ENCODE measurements at places on chromosomes 5 and 9.

DNA sequence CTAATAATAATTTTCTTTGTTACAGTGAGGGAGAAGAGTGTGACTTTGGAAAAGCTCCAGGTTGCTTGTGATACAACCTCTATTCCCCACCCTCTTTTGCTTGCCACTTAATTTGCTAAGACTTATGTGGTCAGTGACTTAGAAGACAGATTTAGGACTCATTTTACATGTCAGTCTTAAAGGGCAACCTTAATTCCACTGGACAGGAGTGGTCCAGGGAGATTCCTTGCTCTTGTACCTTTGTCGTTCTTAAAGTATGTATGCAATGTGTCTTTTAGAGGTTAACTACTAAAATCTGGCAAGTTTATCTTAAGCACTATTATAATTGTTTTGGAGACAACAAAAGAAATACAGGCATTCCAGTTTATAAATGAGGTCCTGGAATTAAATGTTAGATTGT is 20.0 kb downstream of the SLC30A5 start:
- DNase-seq: no peak

- no peak for DNase-seq
Observed at GRCh38 chr9:4822057-4822456, 29.3 kb downstream of the RCL1 start.

DNA sequence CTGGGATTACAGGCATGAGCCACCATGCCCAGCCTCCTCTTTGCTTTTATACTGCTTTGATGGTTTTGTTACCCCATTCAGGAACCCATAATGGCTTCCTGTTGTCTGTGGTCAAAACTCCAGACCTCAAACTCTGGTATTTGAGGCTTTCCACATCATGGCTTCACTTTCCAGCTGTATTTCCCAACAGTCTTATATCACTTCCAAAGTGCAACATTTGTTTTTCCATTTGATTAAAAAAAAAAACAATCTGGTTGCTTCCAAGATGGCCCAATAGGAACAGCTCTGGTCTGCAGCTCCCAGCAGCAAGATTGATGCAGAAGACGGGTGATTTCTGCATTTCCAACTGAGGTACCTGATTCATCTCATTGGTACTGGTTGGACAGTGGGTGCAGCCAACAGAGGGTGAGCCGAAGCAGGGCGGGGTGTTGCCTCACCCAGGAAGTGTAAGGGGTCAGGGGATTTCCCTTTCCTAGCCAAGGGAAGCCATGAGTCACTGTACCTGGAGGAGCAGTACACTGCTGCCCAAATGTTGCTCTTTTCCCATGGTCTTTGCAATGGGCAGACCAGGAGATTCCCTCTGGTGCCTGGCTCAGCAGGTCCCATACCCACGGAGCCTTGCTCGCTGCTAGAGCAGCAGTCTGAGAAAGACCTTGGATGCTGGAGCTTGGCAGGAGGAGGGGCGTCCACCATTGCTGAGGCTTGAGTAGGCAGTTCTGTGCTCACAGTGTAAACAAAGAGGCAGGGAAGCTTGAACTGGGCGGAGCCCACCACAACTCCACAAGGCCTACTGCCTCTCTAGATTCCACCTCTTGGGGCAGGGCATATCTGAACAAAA is 458.4 kb downstream of the KDM4C start:
- DNase-seq: no peak

DNA sequence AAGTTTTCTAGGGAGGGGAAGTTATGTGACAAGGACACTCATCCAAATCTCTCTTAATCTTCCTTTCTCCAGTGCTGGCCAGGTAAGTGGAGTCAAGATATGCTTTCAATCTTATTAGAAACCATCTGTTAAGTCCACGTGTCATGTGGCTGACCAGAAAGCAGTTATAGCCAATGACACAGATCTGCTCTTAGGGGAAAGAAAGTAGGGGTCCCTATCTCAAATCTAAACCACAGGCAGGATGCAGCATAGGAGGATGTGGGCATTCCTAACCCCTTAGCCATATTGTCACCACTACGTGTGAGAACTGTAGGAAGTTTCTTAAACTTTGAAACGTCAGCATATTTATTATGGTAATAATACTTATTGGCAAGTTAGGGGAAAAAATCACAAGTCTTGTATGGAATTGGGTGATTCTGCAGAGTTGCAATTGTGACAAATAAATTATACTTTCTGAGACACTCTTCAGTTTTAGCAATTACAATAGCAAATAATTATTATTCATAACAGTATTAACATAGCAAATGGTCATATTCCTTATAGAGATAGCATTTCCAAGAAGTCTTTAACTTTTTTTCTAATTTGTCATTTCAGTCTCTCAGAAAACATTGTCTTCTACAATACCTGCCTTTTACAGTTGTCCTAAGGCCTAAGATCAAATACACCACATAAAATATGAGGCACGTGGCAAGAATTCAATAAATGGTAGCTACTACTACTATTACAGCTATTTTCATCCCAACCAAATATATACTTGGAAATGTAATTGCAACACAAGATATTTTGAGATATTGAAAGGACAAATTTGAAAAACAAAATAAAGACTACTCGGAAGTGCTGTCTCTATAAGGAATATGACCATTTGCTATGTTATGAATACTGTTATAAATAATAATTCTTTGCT is 236.9 kb downstream of the PDE4D start:
- no peak for DNase-seq

DNA sequence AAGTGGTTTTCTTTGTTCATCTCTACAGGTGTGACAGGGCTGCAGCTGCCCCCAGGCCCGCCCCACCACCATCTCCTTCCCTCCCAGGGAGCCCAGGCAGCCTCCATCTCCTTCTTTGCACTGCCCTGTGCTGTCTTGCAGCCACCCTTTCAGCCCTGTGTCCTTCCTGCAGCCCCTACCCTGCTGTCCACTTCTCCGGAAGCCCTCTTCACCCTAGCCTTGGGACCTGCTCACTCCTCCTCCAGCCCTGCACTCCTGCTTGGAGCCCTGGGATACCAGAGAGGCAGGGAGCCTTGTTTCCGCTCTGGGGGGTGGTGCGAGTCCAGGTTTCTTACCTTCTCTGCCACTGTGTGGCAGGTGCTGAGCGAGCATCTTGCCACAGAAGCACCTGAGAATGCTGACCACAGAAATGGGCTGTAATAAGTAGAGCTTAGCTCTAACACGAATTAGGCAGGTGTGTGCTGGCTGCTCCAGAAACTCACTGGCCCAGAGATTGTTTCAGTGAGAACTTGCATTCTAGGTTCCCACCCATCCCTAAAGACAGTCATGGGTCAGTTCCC is 51.3 kb upstream of the GADD45G start:
- DNase-seq: no peak

DNA sequence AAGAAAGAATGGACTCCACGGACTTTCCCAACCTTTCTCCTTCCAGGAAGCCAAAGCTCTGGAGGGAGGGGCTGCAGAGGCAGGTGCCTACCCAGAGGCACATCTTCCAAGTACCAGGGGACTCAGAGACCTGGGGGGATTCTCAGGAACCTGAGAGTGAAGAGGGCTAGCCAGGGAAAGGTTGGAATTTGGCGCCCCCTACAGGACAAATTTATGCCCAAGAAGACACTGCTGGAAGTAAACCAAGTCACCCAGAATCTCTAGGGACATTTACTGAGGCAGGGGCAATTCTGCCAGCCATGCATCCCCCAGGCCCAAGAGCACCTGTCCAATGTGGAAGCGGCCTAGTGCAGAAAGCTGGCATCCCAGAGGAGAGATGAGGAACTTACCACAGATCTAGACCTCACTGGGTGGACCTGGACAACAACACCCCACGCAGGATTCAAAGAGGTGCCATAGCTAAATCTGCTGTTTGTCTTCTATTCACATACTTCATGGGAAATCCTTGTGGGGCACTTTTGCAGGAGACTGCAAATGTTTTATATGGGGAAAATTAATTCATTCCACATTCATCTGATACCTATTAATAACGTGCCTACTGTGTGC is 25.9 kb upstream of the IDNK start:
- peak; percentile 15 for DNase-seq

GRCh38 chr5:33734537-33734936 is 157.3 kb downstream of the ADAMTS12 start:
- DNase-seq: no peak

GRCh38 chr9:136975644-136976043 is 1.7 kb upstream of the PTGDS start:
- no peak for DNase-seq

DNA sequence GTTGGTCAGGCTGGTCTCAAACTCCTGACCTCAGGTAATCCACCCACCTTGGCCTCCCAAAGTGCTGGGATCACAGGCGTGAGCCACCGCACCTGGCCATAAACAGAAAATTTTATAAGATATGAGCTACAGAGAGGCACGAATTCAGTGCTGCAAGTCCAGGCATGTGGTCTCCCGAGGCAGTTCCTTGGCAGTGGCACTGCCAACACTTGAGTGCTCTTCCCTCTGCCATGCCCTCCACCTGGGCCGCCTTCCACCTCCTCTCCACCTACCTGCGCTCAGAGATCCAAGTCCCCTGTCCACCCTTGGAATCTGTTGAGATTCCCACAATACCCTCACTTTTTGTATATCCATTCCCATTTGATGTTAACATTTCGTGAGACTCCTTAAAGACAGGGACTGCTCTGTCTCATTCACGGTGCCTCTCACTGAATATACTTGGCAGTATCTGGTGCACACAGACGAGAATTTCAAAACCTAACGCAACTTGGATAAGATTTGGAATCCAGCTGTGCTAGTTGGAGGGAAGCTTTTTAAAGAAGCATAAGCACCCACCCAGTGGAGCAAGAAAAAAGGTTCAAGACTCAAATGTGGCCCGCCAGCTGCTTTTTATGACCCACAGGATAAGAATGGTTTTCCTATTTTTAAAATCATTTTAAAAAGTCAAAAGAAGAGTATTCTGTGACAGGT is 68.3 kb downstream of the DCP2 start:
- no peak for DNase-seq

DNA sequence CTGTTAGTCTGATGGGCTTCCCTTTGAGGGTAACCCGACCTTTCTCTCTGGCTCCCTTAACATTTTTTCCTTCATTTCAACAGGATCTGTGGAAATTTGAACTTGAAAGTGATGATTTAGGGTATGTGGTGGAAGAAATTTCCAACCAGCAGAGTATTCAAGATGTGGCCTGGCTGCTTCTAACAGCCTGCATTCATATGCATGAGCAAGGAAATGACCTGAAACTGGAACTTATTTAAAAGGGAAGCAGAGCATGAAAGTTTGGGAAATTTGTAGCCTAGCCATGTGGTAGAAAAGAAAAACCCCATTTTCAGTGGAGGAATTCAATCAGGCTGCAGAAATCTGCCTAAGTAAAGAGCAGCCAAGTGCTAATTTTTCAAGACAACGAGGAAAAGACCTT is 41.7 kb downstream of the UNC13B start:
- DNase-seq: no peak

- DNase-seq: no peak
Observed at GRCh38 chr5:94761786-94762185, 143.3 kb downstream of the SLF1 start.

- DNase-seq: no peak
Observed at GRCh38 chr5:167653645-167654106, 637.8 kb upstream of the WWC1 start.

DNA sequence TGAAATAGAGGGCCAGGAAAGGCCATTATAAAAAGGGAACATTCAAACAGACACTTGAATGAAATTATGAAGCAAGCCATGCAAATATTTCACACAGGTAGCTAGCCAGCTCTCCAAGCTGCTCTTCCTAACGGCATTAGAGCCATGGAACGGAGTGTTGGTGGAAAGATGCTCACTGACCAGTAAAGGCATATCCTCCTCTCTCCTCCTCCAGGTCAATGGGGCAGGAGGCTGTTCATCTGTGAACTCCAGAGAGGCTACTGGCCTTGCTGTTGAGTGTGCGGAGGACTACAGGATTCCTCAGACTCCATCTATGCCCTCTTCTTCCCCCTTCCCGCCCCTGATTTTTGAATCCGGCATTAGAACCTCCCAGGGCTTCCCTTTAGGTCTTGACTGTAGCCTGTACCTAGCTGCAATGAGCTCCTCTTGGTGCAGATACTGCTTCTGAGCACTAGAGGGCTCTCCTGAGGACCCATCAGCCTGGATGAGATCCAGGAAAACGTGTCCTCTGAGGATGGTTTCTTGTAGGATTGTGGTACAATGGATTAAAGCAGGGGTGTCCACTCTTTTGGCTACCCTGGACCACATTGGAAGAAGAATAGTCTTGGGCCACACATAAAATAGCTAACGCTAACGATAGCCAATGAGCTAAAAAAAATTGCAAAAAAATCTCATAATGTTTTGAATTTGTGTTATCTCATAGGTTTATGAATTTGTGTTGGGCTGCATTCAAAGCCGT is 162.2 kb downstream of the SREK1 start:
- DNase-seq: peak; percentile 46

GRCh38 chr9:93436218-93436617 is 15.3 kb upstream of the FAM120A start:
- no peak for DNase-seq

DNA sequence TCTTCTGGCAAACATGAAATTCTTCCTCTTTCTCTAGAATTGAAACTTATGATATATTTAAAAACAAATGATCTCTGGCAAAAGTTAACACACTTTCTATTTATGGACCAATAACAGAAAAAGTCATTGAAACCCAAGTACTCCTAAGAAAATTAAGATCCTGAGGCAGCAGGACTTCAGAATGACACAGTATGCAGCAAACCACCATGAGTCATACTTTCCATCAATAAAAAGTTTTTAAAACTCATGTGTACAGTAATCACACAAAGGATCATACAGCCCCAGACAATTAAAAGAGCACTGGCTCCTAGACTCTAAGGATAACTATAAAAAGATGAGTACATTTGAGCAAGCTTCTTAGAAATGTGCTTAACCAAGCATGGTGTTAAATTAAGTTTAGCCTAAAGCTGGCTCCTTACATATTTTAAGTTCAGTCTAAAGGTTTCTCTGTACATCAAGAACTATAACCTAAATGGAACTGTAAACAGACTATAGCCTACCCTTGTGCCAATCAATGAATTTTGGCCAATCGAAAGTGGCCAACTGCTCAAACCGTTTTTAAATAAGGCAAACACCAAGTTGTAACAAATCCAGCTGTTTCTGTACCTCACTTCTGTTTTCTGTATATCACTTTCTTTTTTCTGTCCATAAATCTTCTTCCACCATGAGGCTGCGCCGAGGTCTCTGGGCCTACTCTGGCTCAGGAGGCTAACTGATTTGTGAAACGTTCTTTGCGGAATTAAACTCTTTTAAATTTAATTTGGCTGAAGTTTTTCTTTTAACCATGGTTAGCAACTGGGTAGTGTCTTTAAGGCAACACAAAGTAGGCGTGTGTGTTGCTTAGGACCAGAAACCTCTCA is 232.1 kb upstream of the PIK3R1 start:
- DNase-seq: no peak

GRCh38 chr5:135213466-135214239 is 179.6 kb upstream of the PITX1 start:
- no peak for DNase-seq

GRCh38 chr9:69771775-69772418 is 12.1 kb upstream of the PTAR1 start:
- no peak for DNase-seq

DNA sequence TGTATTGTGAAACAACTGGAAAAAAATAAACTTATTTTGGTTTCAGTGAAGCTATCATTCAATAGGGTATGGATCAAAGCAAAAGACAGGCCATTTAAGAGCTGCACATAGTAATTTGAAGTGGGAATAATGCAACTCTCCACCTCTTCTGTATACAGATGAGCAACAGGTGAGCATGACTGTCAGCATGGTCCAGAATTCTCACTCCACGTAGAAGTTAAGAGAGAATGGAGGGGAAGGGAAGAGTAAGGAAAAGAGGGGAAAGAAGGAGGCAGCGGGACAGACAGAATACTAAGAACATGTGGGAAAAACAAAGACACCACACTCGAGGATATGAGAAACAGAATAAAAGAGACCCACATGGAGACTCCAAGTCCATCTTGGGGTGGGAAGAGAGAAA is 396.1 kb upstream of the GRIA1 start:
- DNase-seq: no peak
